ENCODE measurements at places on chromosomes 5 and 9.

DNA sequence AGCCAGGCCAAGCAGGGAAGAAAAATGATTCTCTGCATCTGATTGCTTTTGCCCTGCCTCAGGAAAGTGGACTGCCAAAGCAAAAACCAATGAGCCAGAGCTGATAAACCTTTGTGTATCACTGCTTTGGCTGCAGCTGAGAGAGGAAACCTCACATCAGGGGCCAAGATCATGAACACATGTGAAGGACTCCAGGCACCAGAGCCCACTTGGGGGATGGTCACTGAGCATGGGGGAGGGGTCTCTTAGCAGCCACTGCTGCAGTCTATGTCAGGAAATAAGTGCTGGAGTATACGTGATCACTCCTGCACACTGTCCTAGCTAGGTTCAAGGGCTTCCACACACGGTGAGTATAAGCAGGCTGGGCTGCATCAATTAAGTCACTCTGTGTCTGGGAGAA, 229.9 kb downstream of the SPOCK1 start:
- no peak for DNase-seq

- DNase-seq = no peak
These were observed 106.1 kb downstream of the IRX1 start for GRCh38 chr5:3701694-3702093.

DNA sequence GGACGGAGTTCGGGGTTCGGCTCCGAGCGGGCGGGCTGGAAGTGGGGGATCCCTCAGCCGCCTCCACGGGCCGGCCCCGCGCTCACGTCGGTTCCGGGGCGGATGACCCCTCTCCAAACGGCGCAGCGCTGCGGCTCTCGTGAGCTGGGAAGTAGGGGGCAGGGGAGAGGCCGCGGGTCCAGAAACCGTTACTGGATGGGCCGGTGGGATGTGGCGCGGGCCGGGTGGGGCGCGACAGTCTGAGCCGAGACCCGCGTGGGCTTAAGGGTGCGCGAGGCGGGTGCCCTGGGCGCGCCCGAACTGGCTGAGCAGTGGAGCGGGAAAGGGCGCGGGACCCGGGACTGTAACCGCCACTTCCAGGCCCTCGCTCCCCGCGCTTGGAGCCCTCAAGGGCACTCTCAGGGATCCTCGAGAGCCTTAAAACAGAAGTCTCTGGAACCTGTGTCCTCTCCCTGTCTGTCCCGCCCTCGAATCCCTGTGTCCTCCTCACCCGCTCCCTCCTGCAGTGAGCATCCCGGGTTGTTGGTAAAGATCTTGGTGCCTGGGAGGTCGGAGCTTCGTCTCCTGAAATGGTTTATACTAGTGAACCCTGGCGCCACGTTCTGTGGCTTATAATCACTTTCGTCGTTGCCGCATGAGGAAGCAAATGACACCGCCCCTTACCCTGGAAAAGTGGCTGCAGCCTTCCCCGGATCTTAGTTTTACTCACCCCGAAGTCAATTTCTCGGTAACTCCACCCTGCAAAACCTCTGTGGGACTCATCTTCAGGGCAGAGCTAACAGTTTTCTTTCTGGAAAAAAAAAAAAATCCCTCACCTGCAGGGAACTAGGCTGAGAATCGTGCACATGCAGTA, 571 bp upstream of the MARCHF11 start:
- no peak for DNase-seq

DNA sequence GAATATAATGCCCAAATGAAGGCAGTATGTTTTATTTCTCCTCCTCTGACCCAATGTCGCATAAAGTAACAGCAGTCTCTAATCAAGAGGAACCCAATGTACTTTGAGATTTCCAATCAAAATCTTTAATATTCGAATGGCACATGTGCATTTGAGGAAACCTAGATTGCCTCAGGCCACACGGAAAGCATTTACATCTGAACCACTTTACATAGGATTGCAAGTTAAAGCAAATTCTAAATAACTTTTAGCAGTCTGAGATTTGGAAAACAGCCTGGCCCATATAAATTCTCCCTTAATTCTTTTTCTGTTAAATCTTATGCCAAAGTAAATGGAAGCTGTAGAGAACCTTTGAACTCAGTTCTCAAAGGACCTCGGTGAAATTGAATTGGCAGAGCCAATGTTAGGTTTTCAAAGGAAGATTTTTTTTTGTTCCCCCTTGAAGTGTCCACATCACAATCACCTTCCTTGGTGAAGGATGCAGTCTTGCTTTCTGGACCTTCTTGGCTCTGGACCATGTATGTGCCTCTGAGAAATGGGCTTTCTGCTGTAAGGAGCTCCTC, 57.3 kb downstream of the SNCAIP start:
- DNase-seq = no peak

- no peak for DNase-seq
These were observed 38.9 kb downstream of the EXD3 start for GRCh38 chr9:137383784-137384756.

- no peak for DNase-seq
These were observed 12.7 kb upstream of the PLEKHG4B start for GRCh38 chr5:79263-79662.

DNA sequence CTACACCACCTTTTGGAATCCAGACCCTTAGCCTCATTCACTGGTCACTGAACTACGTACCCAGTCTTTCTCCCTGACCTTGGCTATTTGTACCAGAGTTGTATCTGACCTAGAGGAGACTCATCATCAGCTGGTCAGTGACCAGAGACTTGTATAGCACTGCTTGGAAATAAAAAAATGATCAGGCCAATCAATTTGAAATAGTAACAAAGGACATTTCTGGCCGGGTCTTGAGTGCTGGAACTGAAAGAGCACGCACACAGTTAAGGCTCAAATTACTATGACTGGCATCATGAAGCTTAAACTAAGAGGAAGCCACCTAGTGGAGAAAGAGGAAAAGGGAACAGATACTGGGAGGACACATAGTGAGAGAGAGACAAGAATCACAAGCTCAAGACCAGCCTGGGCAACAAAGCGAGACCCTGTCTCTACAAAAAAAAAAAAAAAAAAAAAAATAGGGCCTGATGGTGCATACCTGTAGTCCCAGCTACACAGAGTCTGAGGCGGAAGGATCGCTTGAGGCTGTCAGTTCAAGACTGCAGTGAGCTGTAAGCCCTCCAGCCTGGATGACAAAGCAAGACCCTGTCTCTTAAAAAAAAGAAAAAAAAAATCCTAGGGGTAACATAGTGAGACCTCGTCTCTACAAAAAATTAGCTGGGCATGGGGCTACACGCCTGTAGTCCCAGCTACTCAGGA, 12.8 kb upstream of the SRP19 start:
- no peak for DNase-seq

- DNase-seq = no peak
These were observed 162.4 kb upstream of the ZNF608 start for GRCh38 chr5:124908581-124909451.

DNA sequence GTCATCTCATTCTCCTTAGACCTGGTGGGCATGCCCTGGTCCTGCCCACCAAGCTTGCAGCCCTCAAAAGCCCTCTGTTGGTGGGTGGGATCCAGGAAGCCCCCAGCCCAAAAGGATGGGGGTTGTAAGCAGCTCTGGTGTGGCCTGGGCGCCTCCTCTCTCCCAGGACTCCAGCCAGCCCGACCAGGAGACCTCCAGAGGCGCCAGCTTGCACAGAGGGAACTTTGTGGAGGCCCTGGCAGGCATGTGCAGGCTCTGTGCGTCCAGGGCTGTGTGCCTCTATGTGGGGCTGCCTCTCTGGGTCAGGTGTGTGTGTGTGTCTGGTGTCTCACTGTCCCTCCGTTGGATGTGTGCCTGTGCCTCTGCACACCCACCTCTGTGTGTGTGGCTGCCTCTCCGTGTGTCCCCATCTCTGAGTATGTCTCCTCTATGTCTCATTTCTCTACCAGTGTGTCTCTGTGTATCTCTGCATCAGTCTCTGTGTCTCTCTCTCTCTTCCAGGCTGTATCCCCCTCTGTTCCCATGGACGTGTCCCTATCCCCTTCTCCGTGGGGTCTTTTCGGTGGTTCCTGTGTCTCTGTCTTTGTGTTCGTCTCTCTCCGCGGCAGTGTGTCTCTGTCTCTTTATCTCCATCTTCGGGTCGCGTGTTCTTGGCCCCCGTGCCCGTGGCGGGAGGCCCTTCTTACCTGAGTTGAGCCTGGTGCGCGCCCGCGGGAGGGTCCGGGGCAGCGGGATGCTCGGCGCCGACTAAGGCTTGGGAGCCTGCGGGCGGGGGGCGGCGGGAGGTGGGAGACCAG, 501 bp downstream of the ENHO start:
- no peak for DNase-seq

DNA sequence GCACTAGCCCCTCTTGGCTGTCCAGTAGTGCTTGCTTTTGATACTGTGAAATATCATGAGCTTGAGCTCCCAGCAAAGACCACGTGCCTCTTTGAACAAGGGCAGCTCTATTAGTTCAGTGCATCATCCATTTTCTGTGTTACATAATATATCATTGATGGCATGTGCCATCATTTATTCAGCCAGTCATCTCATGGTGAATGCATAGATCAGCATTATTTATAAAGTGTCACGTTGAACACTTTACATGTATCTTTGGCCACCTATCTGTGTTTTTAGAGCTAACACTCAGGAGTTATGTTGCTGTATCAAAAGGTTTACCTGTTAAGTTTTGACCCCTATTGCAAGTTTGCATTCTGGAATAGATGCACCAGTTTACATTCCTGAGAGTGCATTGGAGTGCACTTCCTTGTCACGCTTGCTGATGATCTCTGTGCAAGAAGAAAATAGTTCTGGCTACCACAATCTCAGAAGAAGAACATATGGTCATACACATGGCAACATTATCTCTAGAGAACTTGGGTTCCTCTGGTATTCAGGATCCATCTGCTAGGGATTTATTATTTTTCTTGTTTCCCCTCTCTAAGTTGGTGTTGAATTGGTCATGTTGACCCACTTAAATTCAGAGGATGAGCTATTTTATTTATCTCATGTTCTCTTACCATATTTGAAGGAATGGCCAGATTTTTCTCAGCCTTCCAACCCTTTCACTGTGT, 120.9 kb downstream of the SH3GL2 start:
- DNase-seq = no peak

DNA sequence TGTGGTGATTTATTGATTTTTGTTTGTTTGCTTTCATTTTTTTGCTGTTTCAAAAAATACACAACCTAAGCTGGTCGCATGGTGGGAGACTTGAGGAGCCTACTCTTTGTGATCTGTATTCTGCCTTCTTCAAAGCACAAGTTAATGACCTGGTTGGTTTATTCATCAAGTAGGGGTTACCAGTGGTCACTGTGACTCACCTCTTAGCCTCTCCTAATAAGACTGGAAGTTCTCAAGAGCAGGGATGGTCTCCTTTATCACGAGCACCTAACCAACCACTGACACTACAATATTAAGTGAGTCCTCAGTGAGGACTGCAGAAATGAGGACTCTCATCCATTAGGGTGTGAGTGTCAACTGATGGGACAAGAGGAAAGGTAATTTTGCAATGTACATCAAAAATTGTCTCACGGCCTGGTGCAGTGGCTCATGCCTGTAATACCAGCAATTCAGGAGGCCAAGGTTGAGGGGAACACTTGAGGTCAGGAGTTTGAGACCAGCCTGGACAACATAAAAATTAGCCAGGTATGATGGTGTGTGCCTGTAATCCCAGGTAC, 13.6 kb upstream of the MTMR12 start:
- no peak for DNase-seq

DNA sequence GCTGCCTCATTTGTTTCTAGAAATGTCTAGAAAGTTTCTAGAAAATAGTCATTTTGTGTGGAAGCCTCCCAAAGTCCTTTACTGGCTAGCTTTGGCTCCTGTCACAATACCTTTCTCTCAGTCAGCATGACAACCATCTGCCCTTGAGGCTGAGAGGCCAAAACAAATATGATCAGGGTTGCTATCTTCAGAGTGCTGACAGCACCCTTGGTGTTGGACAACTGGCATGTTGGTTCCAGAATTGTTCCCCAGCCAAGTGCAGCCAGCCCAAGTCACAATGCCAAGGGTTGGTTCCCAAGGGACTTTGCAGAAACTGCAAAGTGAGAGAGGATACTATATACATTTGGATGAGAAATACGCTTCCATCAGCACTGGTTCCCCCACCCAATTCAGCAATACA, 140.9 kb upstream of the GAS1 start:
- DNase-seq = no peak

- no peak for DNase-seq
These were observed 58.4 kb downstream of the DAB2IP start for GRCh38 chr9:121709798-121710197.

GRCh38 chr9:128175726-128176125, 15.6 kb downstream of the CIZ1 start:
- no peak for DNase-seq

DNA sequence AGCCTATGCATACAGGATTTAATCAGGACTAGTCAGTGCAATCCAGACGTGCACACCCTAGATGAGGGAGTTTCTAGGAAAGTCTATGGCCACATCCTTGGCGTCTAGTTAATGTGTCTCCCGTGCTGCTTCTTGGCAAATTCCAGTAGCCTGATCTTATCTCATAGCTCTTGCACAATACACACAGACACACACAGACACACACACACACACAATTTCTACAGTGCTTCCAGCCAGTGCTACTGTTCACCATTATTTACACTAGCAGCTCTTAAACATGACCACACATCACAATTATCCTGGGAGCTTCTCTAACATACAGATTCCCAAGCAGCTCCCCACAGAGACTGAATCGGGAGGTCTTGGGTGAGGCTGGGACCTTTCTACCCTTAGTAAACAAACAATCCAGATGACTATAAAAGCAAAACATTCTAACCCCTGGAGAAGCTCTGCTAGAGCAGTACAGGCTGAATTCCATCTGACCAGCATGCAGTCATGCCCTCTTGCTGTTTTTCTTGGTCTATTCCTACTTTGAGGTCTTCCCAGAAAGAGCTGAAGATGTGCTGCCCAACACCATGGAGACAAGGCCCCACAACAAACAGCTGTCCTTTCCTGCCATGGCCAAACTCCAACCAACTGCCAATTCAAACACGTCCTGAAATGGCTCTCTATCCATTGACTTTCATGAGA, 236.6 kb downstream of the DEPDC1B start:
- no peak for DNase-seq

GRCh38 chr5:4116834-4117233, 521.2 kb downstream of the IRX1 start:
- no peak for DNase-seq

DNA sequence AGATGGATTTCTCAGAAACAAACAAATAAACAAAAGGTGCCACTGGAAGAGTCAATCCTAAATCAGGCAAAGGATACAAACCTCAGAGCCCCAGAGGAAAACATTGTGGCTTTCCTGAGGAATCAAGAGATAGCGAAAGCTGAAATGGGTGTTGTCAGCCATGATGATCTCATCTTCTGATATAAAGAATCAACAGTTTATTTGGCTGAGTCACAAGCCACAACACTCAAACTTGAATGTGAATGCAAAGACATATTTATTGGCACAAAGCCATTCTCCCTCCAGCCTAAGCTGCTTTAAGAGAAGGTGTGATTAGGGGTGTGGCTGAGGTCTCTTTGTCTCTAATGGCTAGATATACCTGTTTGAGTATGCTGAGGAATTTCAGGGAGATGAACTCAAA, 73.3 kb upstream of the NREP start:
- no peak for DNase-seq

GRCh38 chr9:136231478-136232297, 13.9 kb downstream of the QSOX2 start:
- DNase-seq = no peak

GRCh38 chr9:109463924-109464625, 34.0 kb downstream of the PTPN3 start:
- no peak for DNase-seq

GRCh38 chr5:174553556-174553955, 170.8 kb upstream of the MSX2 start:
- no peak for DNase-seq
